Right lung (tissue), 10 donors: ENCODE measurements at places on chromosomes 12 and 14. TPM values are rescaled to one million over a fixed set of nuclear protein-coding genes. Genes with fewer than 3 reads are reported as not detected.

LRP1 gene
- 101 TPM for polyA plus RNA-seq

KRT71 gene
- 0.12 TPM for polyA plus RNA-seq

DNA sequence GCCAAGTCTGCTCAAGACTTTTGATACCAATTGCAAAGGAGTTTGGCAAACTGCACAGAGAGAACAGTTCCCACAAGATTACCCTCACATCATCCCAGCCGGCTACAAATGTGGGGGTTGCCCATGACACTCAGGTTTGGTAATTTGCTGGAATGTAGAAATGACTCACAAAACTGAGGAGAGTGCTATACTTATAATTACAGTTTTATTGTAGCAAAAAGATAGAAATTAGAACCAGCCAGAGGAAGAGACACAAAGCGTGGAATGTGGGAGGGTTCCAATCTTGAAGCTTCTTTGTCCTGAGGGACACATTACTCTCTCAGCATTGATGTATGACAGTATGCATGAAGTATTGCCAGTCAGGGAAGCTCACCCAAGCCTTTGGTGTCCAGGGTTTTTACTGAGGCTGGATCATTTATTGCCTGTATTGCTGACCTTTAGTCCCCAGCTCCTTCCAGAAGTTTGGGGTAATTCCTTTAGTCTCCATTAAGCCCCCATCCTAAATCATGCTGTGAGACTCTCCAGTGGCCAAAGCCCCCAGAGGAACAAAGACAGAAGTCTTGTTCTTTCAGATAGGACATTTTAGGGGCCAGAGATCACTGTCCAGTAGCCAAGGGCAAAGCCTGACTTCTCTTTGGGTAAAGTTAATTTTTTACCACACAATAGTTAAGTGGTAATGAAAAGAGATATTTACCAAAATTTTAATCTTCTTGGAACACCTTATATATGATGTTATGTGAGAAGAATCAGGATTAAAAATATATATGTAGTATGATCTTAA is 9.9 kb downstream of the TBK1 start:
- DNase-seq: no peak

GRCh38 chr14:75559045-75559444 is 19.4 kb upstream of the FLVCR2 start:
- no peak for DNase-seq
